ENCODE measurements at places on chromosomes 16 and 17.
A peak's percentile ranks its signal among the peaks of the same experiment; 100 is the strongest.

- no peak for DNase-seq
Observed at GRCh38 chr17:16962804-16963203, 9.1 kb downstream of the TNFRSF13B start.

DNA sequence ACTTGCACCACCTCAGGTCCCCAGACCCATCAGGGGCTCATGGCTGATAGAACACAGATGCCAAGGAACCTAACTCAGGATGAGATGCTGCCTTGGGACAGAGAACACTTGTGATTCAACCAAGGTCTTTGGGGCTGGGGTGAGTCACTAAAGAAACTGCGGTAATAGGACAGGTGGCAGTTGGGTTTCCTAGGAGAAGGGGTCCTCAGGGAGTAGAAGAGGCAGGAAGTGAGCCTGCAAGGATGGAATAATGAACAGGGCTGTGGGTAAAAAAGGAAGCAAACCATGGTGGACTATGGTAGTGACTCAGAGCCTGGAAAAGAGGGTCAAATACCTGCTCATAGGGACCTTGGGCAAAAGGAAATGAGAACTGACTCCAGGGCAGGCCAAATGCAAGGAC lies 6.5 kb upstream of the PNPO start:
- DNase-seq = no peak

DNA sequence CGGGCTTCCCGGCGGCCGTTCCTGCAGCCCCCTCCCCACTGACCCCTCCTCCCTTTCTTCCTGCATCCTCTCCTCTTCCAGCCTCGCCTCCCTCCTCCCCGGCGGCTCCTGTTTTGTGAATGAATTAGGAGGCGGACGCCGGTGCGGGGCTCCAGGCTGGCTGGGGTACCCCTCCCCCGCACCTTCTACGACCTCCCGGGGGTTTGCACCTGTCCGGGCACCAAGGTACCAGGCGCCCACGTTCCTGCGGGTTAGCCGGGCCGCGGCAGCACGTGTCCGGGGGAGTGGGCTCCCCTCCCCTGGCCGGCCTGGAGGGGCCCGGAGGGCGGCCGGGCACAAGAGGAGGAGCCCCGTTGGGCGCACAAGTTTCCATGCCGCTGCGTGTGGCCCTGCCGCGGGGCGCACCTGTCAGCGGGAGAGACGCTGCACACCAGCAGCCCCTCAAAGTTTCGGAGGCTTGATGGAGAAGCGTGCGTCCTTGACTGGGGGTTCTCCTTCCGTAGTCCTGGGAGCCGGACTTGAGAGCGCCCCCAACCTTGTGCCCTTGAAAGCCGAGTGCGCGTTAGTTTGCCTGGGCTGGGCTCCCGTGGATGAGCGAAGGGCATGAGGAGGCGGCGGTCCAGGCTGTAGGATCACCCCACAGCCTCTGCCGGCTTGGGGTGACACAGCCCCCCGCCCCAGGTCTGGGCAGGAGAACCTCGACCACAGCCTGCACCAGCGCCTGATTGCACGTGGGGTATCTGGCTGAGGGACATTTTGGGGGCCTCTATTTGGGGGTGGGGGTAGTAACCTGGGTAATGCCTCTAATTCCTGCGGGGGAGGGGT lies 1.2 kb downstream of the HAS3 start:
- no peak for DNase-seq

DNA sequence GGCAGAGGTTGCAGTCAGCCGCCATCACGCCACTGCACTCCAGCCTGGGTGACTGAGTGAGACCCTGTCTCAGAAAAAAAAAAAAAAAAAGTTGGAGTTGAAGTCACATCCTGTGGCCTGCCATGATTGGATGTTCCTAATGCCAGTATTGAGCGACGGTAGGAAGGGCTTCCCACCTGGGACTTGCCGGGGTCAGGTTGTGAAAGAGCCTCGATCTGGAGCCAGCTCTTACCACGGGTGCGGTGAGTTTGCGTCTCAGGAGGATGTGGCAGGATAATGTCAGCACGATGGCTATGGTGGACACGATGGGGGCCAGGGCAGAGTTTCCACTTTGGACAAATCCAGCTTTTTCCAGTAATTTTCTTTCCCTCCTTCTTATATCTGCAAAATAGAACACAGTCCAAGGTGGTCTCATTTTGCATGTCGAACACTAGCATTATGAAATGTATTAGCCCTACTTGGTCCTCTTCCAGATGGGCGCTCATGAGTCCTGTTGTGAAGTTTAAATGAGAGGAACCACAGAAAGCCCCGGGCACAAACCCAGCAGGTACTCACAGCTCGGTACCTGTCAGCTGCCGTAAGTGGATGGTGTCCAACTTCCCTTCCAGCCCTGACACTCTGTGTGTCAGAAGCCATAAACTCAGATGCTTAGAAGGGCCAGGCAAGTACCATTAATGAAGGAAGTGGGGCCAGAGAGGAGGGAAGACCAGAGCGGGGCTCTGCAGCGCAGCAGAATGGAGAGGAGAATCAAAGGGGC lies 22.2 kb downstream of the ABCC12 start:
- no peak for DNase-seq

DNA sequence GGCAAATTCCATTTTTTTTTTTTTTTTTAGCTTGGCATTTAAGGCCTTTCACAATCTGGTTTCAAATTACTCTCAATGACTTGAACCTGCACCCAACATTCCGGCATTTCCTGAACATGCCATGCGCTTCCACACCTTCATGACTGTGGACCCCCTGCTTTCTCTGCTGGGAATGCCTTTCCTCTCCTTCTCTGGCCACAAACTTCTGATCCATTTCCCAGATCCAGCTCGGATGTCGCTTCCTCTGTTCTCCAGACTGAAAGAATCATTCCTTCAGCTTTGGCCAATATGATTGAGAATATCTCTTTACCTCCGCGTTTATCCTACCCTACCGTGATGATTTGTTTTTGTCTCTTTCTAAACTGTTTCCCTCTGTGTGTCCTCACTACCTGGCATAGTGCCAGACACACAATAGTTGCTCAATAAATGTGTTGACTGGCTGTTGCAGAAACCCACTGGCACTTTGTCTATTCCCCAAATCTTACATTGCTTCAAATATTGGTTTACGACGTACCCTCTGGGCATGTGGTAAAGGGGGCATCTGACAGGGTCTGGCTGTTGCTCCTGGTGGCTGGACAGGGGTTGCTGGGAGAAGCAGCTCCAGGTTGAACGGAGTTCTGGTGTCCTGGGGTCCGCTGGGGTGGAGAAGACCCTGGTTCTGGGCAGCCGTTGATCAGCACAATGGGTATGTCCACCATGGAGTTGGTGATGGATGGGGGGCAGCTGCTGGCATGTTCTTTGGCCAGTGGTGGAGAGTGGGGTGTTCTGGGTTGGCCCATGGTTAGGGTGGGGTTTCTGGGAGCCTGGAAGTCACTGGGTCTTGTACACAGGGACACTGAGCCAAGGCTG lies 14.7 kb downstream of the TNS4 start:
- DNase-seq = no peak

DNA sequence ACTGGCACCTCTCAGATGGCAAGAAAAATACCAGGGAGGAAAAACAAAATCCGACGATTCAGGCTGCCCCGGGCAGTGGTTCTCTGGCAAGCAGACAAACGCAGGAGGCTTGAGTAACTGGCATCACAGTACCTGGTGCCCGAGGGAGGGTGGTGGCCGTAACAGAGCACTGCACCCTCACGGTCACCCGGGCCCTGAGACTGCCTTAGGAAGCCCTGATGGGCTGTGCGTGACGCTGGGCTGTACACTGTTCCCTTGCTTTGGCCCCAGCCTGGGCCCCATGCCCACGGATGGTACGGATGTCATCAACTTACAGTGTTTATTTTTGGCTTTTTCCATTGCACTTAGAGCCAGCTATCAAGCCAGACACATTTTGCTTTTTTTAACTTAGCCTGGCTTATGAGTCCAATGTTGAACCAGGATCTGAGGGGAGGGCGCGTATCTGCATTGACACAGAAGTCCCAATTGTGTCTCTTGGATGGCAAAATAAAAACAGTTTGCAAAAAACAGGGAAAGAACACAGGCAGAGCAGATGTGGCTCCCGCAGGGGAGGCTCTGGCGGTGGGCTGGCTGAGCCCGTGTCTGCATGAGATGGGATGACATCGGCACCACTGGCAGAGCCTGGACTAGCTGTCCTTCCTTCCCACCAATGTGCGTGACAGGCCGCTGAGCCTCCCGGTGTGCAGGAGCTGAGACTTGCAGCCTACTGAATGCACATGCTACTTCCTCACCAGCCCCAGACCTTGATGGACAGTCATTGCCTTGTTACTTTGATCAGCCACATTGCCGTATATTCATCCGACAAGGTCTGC lies 287.7 kb downstream of the FOXL1 start:
- no peak for DNase-seq

DNA sequence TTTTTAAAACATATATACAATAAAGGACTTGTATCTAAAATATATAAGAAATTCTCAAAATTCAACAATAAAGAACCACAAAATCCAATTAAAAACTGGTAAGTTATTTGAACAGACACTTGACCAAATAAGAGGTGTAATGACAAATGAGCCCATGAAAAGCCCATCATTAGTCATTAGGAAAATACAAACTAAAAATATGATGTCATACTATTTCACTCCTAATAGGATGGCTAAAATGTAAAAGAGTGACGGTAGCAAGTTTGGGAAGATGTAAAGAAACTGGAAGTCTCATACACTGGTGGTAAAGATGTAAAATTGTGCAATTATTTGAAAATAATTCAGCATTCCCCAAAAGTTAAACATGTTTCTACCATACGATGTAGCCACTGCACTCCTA lies 1095.3 kb upstream of the CDH8 start:
- no peak for DNase-seq

DNA sequence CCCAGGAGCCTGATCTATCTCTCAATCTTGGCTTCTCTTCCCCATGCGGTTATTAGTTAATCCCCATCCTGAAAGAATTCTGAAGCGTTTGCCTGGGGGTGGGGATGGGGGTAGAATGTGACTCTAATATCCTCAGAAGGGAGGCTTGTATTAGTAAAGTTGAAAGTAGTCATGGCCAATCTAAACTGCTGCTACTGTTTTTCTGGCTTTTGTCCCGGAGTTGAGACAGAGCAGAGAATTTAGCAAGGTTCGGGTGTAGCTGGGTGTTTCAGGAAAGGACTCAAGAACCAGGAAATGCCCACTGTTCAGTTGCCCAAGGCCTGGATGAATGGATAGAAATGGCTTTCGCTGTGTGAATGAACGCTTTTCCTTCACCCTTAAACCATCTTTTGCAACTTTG lies 17.6 kb upstream of the ITGAM start:
- no peak for DNase-seq

GRCh38 chr16:79163691-79164387 lies 436.7 kb downstream of the MAF start:
- DNase-seq = no peak

DNA sequence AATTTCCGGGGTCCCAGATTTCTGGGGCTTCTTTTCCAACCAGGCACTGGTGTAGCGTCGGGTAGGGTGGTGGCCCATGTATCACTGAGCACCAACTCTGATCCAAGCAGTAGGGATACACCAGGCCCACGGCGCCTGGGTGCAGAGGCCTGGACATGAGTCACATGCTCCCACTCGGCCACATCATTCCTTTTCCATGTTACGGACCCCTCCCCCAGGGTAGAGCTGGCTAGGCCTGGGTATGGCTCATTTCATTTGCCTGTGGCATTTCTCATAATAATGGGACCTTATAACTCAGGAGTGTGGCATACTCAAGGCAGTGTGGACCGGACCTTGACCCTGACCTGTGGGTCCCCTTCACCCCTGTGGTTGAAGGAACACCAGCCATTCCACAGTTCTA lies 18.0 kb upstream of the NDRG4 start:
- no peak for DNase-seq

- no peak for DNase-seq
Observed at GRCh38 chr16:50015631-50016030, 9.4 kb upstream of the CNEP1R1 start.

- DNase-seq = no peak
Observed at GRCh38 chr16:53612003-53612402, 91.7 kb downstream of the RPGRIP1L start.

DNA sequence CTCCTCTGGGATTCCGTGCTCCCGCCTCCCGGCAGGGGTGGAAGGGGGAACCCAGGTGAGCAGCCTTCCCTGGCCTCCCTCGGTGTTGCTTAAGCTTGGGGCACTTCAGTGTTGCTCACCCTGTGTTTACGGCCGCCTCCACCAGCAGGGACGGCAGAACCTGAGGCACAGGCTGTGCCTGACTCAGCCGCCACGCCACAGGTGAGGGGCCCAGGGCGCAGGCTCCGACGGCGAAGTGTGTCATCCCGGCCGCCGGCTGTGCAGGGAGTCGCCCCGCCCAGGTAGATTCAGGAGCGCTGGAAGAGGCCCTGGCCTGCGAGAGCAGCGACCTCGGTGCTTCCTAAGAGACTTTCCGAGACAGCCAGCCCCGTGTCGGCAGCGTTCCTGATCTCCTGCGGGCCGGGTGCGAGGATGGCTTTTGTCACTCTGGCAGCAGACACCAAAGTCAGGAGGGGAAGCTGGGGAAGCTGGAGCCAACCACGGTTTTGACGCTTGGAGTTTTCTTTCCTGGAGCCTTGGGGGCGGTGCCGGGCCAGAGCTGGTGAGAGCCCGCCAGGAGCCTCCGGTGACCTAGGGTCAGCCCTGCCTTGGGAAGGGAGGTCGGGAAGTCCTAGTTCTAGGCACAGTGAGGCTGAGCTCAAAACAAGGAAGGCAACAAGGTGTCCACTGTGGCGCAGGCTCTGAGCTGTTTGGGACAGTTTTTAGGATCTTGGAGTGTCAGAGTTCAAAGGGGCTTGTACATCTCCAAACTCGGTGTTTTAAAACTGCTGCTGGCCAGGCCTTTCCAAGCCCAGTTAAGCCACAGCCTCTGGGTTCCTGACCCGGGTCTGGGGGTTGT lies 2.1 kb downstream of the GSE1 start:
- peak; percentile 57 for DNase-seq

DNA sequence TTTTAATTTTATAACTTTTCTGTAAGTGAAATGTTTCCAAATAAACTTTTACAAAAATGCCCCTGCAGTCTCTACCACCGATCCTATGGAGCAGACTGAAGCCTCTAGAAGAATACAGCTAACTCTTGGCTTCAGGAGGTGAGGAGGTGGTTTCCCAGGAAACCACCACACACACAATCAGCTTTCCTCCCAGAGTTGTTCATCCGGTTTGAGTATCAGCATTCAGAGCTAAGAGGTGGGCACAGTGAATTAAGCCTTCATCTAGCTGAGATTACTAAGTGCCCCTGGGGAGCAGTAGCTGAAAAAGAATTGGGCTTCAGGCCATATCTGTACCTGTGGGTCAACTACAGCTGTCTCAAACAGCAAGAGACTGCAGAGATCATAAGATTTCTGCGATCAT lies 139.7 kb downstream of the AATF start:
- DNase-seq = no peak

DNA sequence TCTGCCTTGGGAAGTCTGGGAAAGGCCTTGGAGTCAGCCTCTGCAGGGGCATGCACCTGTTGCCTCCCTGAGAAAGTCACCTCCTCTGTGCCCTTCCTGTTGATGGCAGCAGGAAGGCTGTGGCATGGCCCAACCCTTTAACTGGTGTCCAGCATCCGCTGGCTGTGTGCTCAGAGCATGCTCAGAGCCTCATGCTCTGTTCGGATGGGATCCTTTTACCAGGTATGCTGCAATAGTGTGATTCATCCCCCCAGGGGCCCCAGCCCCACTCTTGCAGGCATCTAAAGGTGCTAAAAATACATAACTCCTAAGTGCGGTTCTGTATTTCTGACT lies 24.9 kb downstream of the KLHL36 start:
- no peak for DNase-seq

All from stimulated activated CD8-positive, alpha-beta memory T cell treated with anti-CD3 and anti-CD28 coated beads, Interleukin-12 subunit alpha, Interleukin-12 subunit beta, amount 100 ng/mL, for 1 hour (primary cell).